ENCODE measurements at places on chromosomes 11 and 22. TPM values are rescaled to one million over a fixed set of nuclear protein-coding genes. Genes with fewer than 3 reads are reported as not detected.

TTLL8 gene
- not detected for total RNA-seq

SHANK3 gene
- not detected for total RNA-seq

SMTN gene
- total RNA-seq = 36.4 TPM

KRTAP5-8 gene
- not detected for total RNA-seq

SVIP gene
- 27.5 TPM for total RNA-seq

H19 gene
- not detected for total RNA-seq

CHST1 gene
- total RNA-seq = not detected

OR2D2 gene
- total RNA-seq = not detected
